IgD-negative memory B cell (primary cell): ENCODE measurements at places on chromosomes 2 and 18. TPM values are rescaled to one million over a fixed set of nuclear protein-coding genes. Genes with fewer than 3 reads are reported as not detected.

The ASNSD1 gene
- polyA plus RNA-seq, result 43.5 TPM

The AQP12B gene
- not detected for polyA plus RNA-seq

The ZNF396 gene
- polyA plus RNA-seq, result 1.5 TPM

The RESP18 gene
- not detected for polyA plus RNA-seq

The MPP4 gene
- not detected for polyA plus RNA-seq
